ENCODE measurements at places on chromosomes 11 and 22.
A peak's percentile ranks its signal among the peaks of the same experiment; 100 is the strongest.

DNA sequence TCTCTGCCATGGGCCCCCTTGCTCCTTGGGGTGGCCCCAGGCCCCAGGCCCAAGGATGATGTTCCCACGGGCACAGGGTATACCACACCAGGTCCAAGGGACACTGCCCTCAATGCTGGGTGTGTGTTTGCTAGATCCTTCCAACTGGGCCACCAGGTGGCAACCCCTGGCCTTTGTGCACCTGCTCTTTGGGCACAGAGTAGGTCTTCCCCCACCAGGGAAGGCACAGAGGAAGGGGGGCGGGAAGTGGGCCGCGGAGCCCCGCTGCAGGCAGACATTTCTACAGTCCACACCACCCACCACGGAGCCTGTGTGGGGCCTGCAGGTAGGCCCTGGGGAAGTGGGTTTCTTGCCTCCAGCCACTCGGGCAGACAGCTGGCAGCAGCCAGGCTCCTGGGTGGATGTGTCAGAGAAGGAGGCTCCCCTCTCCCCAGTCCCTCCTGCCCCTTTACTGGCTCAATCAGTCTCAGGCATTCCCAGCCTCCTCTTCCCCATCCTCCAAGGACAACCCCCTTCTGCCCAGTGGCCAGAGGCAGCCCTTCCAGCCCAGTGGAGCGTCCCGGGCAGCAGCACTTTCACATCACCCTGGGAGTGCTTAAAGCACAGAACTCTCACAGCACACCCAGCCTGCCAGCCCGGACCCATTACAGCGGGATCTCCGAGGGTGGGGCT, 21.6 kb downstream of the MAFF start:
- DNase-seq, result no peak

- no peak for DNase-seq
Observed at GRCh38 chr11:110984147-110984546, 261.4 kb upstream of the POU2AF2 start.

DNA sequence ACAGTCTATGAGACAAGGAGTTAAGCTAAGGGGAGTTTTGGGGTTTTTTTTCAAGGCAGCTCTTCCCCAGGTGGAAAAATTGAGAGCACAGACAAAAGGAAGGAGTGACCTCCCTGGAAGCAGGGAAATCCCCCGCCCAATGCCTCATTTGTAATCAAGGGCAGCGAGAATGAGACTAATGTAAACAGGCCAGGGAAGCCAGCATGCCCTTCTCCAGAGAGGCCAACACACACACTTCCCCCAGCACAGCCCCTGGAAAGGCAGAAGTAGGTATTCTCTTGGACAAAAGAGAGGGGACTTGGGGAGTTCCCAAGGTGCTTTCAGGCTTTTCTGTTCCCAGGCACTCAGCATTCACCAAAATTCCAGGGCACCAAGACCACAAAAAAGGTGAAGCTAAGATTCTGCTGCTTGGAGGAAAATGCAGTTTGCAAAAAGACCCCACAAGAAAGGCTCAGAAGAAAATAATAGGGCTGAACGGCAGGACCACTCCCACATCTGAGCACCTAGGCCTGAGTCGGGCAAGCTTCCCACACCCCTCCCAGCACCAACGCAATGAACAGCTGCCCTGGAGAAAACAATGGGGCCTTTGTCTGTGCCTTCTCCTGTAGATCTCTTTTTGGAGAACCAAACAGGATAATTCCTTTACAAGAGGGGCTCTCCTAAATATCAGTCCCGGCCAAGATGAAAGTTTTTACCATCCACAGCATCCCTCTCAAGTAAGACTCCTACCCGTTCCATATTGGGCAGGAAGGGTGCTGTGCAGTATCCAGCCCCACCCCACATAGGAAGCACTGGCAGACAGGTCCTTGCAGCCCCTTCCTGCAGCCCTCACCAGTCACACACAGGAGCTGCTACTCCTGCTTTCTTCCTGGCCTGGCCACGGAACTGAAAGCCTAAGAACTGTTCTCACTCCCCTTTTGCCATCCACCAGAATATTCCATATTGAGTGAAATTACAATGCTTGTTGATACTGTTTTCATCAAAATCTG, 70.7 kb upstream of the AKIP1 start:
- DNase-seq, result no peak

GRCh38 chr11:11993839-11994238, 14.6 kb downstream of the DKK3 start:
- no peak for DNase-seq

- DNase-seq, result no peak
Observed at GRCh38 chr11:69239641-69240040, 54.3 kb upstream of the MYEOV start.

- peak; percentile 83 for DNase-seq
Observed at GRCh38 chr11:33936725-33937604, 45.1 kb upstream of the LMO2 start.

DNA sequence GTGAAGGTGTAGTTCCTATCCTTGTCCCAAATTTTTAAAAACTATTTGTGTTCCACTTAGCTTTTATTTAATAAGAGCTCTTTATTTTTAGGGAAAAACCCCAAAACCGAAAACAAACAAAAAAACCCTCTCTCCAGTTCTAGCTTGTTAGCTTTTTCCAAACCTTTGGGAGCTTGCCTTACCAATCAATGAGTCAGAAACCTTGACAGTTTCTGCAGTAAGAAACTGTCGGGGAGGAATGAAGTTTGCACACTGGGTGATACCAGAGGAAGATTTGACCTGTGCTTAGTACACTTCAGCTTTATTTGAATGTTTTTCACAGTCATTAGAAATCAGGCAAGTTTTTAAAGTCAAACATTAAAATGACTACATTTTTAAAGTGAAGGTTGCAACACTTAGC, 105.0 kb downstream of the FAT3 start:
- no peak for DNase-seq

- DNase-seq, result no peak
Observed at GRCh38 chr22:45731798-45732495, 60.3 kb downstream of the ATXN10 start.

GRCh38 chr22:35264986-35265385, 7.7 kb downstream of the HMGXB4 start:
- no peak for DNase-seq

DNA sequence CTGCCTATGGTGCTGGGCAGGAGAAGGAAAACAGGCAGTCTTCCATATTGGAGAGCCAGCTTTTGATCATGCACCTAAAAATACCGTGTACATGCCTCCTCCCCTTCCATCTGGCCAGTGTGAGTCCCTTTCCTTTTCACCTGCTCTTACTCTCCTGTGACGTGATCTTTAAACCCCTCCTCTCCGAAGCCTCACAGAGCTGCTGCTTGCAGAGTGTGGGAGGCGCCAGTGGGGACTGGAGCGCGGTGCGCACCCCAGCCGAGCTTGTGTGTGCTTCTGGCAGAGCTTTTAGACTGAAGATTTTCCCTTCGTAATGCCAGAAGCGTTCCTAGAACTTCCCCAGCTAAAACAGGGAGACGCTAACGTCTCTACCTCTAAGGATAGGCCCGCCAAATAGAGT, 29.8 kb downstream of the MUC6 start:
- DNase-seq, result no peak

DNA sequence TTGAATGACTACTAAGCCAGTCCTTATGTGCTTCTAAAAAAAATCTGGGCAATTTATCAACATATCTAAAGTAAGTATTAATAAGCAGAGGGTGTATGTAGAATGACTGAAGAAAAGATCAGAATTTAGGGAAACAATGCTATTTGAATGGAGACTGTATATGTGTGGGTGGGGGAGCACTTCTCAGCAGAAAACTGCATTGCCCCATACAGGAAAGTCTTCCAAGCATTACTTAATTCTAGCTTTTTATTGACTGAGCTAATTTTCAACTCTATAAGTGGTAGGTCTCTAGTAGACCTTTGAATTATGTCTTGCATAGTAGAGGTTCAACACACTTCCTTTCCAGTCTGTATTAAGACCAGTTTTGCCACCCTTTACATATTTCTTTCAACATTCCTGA, 41.7 kb downstream of the CASP12 start:
- no peak for DNase-seq

GRCh38 chr11:115743719-115744118, 239.5 kb upstream of the CADM1 start:
- no peak for DNase-seq

GRCh38 chr11:8149726-8150125, 19.1 kb downstream of the RIC3 start:
- no peak for DNase-seq

DNA sequence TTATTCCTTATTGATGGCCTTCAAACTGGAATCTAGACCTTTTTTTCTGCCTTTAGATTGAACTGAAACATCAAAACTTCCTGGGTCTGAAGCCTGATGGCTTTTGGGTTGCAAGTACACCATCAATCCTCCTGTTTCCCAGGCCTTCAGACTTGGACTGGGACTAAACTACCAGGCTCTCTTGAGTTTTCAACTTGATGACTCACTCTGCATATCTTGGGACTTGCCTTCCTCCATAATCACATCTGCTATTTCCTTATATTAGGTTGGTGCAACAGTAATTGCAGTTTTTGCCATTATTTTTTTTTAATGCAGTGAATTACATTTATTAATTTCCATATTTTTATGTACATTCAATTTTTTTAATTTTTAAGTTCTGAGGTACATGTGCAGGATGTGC, 7.0 kb downstream of the OR51B5 start:
- DNase-seq, result no peak

- DNase-seq, result no peak
Observed at GRCh38 chr11:130066338-130066737, 3.4 kb upstream of the APLP2 start.

DNA sequence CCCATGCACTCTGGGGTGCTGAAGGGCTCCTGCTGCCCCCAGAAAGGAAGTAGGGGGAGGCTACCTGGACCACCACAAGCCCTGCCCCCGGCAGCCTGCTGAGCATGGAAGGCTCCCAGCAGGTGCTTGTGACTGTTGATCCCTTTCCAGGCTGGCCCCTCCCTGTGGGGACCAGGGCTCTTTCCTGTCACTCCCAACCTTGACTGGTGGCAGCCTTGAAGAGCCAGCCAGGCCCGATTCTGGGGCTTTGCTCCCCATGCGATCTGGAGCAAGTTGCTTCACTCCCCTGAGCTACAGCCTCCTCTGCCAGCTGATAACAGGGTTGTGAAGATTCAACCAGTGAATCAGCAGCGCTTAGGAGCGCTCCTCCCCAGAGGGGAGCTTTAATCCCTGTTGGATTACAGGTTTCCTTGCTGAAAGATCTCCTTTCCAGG, 4.6 kb upstream of the CST6 start:
- DNase-seq, result peak; percentile 48

GRCh38 chr11:59678118-59678812, 9.4 kb upstream of the PATL1 start:
- DNase-seq, result no peak

DNA sequence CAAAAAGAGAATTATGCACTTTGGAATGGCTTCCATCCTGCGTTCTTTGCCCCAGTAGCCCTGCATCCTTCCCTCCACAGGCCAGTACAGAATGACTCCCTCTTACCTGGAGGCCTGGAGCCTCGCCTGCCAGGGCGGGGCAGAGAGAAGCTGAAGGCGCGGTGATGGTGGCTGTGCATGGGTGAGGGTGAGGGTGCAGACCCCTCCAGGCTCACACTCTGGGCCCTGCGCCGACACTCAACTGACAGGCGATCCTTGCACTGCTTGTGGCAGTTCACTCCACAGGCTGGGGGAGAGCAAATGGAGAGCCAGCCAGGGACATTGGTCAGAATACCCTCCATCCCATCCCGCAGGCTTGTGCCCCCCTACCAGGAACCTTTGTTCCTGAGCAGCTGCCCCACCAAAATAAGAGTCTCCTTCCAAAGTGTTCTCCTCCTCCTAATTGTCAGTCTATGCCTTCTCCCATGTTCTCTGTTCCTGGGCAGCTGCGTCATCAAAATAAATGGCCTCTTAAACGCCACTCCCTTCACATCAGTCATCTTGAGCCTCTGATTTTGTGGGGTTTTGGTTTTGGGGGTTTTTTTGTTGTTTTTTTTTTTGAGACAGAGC, 5.9 kb upstream of the NRXN2 start:
- DNase-seq, result peak; percentile 26

DNA sequence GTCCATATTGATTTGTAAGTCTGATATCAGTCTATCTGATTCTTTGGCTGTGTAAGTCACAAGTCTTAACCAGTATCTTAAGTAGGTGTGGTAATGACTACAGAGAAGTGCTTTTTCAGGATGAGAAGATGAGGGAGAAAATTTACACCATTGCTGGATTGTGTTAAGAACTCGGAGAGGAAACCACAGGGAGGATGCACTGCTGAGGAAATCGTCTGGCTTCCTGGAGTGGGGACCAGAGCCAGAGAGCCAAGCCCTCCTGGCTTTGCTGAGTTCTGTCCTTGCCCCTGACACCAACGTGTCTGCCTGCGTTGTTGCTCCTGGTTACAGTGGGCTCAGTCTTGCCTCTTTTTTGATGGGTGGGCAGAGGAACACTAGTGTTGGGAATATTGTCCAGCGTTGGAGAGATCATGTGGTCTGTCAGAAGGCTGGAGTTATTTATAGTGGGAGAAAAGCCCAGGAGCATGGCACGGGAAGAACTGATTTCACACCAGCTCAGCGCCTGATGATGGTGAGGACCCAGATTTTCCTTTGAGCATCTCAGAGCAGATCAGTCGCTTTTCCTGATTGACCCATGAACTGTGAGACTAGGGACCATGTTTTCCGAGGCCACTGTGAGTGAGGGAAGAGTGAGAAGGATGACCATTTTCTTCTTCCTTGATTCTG, 29.6 kb downstream of the MARK2 start:
- DNase-seq, result peak; percentile 20

DNA sequence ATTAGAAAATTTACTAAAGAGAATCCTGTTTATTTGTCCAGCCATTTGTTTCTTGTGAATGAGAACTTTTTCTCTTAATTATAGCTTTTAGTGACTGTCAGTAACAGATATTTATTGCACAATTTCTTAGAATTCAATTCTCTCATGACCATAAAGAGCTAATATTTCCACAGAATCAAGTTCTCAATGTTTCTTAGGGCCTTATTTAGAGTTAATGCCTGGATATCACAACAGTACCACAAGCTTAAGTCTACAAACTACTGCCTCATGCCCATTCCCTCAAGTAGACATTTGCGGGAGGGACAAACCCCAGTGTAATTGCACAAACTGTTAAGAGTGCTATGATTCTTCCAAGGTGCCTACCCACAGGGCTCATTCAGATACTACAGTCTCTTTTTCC, 199.7 kb upstream of the POU2AF2 start:
- no peak for DNase-seq

- DNase-seq, result no peak
Observed at GRCh38 chr11:95715777-95716241, 73.8 kb downstream of the FAM76B start.

GRCh38 chr11:69232821-69233743, 60.9 kb upstream of the MYEOV start:
- no peak for DNase-seq

GRCh38 chr11:61134801-61135257, 26.4 kb downstream of the VPS37C start:
- DNase-seq, result peak; percentile 51

Measured in aorta (tissue), 5 donors.